ENCODE measurements at places on chromosomes 12 and 14.
A peak's percentile ranks its signal among the peaks of the same experiment; 100 is the strongest.

DNA sequence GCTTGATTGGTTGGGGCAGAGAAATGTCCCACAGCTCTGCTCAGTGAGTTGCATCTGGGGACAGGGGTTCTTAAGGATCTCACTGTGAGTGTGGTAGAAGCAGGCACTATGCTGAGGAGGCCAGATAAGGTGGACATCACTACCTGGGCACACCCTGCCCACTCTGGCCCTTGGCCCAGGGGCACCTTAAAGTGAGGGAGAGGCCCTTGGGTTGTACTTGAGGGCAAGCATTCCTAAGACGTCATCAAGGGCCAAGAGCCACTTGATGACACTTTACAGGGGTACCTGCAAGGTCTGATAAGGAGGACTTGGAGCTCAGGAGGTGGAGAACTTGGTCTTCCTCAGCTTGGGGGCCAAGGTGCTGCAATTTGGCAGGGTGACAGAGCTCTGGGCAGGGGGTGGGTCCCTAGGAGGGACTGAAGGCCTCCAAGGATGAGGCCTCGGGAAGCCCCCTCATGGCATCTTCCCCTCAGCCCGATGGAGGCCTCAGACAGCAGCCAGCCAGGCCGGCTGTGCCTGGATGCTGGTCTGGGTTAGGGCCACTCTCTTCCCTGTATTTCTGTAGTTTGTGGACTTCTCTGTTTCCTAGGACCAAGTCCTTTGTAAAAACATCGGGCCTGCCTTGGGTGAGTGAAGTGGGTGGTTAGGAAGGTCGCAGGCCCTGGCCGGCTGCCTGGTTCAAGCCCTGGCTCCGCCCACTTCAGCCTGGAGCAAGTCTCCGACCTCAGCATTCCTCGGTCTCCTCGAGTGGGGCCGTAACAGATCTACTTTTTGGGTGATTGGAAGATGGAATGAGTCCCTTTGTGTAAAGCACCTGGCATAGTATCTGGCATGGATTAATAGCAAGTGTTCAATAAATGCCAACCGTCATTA lies 24.8 kb downstream of the GPR68 start:
- DNase-seq: no peak

GRCh38 chr12:79406993-79407392 lies 283.8 kb downstream of the PAWR start:
- DNase-seq: no peak

GRCh38 chr12:131094831-131095805 lies 141.4 kb downstream of the ADGRD1 start:
- DNase-seq: no peak

DNA sequence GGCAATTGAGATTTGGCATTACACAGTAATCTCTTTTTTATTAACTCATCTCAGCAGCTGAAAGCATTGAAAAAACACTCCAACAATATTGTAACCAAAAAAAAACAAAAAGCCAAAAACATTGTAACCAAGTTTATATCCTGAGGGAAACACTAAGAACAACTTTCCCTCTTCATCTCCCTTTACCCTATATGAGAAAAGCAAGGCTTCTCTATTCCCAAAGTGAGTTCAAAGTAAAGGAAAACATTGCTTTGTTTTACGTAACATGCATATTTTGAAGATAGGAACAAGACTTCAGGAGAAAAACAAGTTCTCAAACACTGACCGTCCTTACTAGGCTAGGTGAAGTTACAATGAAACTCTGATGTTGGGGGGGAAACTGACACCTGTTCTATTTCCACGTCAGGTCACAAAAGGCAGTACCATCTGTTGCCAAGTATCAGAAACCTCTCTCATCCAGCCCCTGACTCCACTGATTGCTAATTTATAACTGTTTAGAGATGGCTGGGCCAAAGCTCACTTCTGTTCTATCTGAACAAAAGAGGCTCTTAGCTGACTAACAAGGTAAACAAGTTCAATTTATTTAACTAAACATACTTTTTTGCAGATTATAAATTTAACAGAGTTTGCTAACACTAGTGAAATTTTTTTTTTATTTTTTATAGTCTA lies 67.9 kb upstream of the PLXNC1 start:
- DNase-seq: no peak

DNA sequence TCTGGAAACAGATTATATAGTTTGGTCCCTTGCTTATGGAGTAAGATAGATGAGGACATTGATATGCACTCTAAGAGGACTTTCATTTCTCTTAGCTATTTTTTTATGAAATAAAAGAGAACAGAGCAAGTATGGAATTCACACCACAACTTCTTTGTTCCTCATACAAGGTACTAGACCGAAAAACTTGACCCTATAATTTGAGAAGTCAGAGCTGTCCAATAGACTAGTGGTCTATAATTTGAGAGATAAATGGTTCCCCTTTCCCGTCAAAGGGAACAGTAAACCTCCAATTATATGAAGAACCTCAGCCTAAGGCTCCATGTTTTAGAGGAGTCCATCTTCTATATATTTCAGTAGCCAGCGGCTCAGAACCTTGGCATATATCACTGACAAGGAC lies 58.5 kb upstream of the HIF1A start:
- DNase-seq: no peak

GRCh38 chr14:81068176-81068782 lies 112.9 kb downstream of the TSHR start:
- peak; percentile 79 for DNase-seq

DNA sequence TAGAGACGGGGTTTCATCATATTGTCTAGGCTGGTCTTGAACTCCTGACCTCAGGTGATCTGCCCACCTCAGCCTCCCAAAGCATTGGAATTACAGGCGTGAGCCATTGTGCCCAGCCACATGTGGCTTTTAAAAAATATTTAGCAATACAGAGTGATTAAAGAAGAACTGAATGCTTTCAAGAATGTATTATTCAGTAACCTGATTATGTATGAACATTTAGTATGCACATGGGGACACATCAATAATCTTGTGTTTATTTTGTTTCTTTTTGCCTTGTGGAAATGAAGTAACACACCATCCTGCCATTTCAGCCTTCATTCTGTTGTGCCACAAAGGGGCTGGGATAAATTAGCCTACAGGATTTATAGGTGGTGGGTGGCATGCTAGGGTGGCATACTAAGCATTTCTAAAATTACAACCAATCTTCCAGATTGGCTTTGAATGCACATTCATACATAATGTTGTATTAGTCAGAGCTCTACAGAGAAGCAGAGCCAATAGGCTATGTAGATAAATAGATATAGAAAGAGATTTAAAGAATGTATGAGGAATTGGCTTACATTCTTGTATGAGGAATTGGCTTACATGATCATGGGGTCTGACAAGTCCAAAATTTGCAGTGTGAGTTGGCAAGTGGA lies 25.5 kb upstream of the TXNRD1 start:
- no peak for DNase-seq

GRCh38 chr12:226401-226800 lies 12.4 kb upstream of the SLC6A12 start:
- no peak for DNase-seq

DNA sequence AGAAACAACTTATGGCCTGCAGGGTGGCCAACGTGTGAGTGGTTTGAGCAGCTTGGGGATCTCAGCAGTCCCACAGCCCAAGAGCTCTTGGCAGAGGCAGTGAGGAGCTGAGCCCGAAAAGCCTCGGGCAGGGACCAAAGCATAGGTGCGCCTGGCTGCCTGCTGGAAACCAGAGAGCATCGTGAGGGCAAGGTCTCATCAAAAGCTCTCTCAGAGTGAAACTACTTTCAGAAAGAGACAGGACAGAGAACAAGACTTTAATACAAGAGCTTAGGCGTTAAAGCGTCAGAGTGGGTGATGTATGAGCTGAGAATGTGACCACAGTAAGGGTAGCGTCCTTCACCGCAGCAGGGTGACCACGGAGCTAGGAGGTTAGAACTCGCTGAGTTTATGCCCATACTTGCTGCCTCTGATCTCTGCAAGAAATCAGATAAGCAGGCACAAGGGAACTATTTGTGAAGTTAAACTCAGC lies 30.8 kb downstream of the LGMN start:
- DNase-seq: no peak

DNA sequence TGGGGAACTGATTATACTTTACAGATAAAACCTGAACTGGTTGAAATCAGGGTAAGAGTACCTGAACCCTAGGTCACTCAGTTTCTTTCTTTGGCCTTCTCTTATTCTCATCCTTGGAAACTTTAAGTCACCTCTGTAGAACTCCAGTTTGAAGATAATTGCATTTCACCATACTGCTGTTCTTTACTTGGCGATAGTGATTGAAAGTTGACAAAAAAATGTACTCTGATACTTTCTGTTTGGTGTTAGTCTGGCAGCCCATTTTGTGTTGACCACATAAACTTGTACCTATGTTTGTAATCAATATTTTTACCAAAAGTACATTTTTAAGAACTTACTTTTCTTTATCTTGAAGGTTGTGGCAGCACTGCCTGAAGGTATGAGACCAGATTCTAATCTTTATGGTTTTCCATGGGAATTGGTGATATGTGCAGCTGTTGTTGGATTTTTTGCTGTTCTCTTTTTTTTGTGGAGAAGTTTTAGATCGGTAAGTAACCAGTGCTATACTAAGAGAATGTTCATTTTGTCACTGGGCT lies 42.9 kb downstream of the MIA2 start:
- no peak for DNase-seq

DNA sequence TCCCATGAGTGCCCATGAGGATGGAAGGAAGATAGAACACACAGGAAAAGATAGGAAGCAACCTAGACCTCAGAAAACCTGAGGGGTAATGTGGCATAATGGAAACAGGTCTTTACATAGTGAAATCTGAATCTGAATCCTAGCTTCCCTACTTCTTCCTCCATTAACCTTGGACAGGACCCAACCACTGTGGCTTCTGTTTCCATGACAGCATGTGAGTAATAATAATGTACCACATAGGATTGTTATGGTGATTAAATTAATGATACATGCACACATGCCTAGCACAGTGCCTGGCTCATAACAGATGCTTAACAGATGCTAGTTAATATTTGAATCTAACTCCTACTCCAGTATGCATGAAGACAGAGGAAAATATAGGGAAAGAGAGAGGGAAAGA lies 11.2 kb downstream of the TTC9 start:
- no peak for DNase-seq

DNA sequence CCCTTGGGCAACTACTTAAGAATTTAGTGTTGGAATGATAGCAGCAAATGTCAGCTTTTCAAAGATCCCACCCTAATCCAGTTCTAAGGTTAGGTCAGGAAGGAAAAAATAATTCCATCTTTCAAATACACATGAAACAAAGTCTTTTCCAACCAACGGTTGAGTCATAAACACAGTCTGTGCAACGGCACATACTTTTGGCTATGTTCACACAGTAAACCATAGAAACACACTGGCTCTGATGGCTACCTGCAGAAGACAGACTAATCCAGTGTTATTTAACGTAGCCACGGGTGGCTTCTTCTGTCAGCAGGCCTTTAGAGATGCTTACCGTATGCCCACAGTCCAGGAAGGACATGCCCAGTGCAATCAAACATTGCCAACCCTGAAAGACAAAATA lies 35.7 kb downstream of the HIGD1C start:
- DNase-seq: no peak

DNA sequence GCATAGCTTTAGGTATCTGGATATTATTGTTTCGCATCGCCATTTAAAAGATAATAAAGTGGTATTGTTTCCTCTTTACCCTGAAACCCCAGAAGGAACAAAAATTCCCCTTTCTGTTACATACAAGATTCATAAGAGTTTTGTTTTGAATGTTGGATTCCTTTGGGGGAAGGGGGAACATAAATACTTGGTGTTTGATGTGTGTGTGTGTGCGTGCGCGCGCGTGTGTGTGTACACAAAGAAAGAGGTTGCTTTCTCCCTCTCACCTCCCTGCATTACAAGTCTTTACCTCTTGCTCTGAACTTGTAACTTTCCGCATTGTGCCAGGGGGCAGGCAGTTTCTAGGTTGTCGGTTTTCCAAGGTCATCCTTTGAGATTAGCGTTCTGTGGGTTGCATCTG lies 76.4 kb downstream of the GPATCH2L start:
- DNase-seq: no peak

DNA sequence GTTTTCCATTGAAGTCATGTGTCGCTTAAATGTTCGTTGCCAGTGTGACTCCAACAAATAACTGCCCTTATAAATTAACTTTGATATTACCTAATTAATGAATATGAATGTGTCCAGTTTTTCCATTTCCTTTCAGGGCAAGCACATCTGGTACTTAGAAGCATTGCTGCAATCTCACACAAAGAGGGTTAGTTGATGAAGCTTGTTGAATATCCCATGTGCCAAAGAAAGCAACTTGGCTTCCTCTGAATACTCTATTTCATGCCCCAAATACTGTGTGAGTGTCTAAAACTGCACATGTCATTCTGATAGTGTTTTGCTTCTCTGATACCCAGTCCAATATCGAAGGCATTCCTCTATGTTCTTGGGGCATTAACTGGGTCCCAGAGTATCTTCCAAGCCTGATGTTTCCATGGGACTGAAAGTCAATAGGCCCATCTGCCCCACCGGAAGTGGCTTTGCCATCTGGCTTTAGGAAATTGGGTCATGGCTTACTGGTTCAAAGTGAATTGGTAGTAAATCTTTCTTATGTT lies 75.8 kb upstream of the CNTN1 start:
- no peak for DNase-seq

DNA sequence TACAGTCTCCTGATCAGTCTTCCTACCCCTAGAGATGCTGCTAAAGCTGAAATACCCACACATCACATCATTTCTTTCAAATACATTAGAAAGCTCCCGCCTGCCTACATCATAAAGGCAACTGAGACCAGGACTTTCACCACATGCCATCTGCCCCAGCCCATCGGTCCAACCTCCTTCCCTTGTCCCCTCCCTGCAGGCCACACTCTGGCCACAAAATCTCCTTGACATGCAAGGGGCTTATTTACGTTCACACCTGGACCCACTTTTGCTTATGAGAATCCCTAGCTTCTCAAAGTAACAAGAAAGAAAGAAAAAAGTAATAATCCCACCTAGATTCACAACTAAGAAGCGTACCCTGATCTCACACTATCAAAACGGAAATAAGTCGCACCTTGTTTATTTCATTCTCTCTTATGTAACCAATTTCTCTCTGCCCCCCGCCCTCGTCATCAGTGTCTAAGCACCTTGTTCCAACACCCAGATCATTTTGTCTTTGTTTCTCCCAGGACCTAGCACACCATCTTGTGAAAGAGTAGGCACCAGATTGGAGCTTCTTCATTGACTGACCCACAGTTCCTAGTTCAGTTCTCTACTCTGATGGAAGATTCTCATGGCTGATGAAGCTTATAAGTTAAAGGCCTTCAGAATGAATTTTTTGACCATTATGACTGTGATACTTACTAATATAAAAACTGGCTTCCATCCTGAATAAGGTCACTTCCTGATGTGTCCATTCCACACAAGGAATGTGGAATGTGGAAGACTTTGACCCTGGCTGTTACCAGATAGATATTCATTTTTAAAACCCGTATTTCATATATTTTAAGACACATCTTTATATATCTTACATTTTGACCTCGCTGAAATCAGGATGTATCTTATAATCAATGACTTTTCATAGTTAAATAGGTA lies 7.7 kb downstream of the WSB2 start:
- no peak for DNase-seq

DNA sequence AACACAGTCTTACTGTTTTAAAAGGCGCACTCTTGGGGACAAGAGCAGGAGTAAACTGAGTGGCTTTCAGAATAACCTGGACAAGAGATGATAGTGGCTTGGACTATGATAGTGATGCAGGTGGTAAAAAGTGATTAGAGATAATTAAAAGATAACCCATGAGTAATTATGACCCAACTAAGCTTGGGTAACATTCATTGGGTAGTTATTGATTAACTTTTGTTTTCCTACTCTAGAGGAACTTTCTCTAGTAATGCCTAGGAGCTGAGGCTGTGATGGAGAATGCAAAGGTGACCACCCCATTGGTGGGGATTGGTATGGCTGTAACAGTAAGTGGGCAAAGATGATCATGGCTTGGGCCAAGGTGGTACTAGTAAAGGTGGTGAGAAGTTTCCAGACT lies 22.3 kb upstream of the FRS2 start:
- no peak for DNase-seq

Data from hematopoietic multipotent progenitor cell treated with erythropoietin and hydrocortisone succinate and interleukin-3 and kit ligand, for 6 days (in vitro differentiated cells).